ENCODE measurements at places on chromosomes 5 and 9.

- no peak for DNase-seq
Observed at GRCh38 chr5:14428302-14429081, 153.1 kb upstream of the OTULINL start.

- no peak for DNase-seq
Observed at GRCh38 chr5:82785882-82786509, 291.2 kb downstream of the TMEM167A start.

- DNase-seq: no peak
Observed at GRCh38 chr9:36517131-36517530, 55.6 kb upstream of the MELK start.

- no peak for DNase-seq
Observed at GRCh38 chr5:174303437-174304045, 258.0 kb downstream of the NSG2 start.

- DNase-seq: no peak
Observed at GRCh38 chr5:10704949-10705621, 55.9 kb downstream of the DAP start.

GRCh38 chr9:82491604-82492003, 503.0 kb downstream of the SPATA31D1 start:
- no peak for DNase-seq

DNA sequence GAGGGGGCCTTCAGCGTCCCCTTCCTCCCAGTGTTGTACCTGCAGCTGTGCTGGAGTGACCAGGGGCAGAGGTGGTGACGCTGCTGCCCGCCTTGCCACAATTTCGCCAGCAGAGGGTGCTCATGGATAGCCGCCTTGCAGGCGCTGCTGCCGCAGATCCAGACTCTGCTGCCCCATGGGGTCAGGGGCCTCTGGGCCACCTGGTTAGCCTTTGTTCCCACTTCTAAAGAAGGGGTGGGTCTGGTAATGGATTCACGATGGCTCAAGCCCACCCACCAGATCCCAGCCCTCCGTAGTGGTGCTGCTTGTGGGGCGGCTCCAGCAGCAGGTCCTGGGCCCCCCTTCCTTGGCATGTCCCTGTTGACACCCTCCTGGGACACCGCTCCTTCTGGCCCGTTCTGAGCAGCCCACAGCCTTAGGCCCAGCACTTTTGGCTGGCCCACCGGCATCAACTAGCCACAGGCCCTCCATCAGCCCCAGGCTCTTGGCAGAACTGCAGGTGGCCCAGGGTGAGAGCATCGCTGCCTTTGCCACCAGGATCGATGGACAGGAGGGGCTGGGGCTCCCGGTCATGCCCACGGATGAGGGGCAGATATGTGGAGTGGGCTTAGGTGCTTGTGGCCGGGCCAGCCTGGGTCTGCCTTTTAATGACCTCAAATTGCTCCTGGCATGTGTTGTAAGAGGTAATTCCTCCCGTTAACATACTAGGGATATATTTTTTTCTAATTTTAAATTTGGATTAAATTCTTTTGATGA, 57.2 kb downstream of the COL5A1 start:
- DNase-seq: no peak

- DNase-seq: no peak
Observed at GRCh38 chr9:81002242-81002641, 687.1 kb downstream of the TLE1 start.

DNA sequence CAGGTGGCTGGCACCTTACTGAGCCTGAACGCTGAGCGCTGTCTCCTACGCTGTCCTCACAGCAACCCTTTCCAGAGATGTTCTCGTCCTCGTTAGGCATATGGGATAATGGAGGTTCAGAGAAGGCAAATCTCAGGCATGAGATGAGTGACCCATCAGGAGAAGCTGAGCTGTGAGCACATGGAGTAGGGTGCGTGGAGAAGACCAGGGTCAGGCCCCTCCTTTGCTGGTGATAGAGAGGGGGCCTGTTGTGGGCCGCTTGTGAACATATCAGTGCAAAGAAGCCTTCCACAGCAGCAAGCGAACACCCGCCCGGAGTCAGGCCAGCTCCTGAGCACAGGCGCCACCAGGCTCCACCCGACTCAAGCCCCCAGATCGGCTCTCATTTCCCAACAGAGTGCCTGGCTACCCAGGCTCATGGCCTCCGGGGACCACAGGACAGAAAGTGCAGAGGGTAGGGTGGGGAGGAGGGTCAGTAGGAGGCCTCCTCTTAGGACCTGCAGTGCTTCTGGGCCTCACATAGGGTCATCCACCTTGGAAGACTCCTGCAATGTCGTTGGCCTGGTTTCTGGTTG, 15.0 kb upstream of the TIFAB start:
- no peak for DNase-seq

DNA sequence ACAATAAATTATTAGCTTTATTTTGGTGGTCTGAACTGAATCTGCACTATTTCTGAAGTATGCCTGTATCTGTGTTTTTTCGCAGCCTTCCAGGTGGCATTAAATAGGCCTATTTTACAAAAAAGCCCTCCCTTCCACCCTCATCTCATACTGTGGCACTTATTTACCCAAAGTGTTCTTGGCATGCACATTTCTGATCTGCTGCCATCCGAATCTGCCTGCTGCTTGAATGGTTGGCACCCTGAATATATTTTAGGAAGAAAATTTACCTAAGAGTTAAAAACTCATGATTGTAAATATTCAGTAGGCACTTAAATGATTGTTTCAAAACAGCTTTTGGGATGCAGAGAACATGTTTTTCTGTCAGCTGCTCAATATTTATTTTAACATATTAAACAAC, 150.1 kb downstream of the SLC28A3 start:
- DNase-seq: no peak

- DNase-seq: no peak
Observed at GRCh38 chr9:101849102-101849707, 110.8 kb upstream of the GRIN3A start.

DNA sequence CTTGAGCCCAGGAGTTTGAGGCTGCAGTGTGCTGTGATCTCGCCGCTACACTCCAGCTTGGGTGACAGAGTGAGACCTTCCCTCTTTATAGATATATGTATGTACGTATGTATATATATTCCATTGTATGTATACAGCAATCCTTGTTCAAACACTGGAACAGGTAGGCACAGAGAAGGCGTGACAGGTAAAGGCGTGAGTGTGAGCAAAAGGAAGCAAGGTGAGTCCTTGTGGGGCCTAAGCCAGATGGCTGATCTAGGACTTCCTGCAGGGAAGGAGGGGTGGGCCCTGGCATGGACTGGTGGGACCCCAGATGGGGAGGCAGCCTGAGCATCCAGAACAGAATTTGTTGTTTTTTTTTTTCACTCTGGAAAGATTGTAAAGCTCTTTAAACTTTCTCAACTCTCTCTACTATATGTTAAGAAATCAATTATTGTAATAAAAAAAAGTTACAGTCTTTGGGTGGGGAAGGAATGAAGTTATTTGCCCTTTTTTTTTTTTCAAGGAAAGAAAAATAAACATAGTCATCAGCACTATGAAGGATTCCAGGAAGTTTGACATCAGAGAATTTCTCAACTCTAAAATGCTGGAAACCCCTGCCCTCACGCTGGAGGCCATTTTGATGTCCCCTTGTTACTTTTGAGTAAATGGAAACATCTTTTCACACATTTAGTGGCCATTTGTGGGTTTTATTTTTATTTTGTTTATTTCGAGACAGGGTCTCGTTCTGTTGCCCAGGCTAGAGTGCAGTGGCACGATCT, 38.9 kb upstream of the STXBP1 start:
- no peak for DNase-seq

GRCh38 chr5:62969409-62970120, 390.9 kb downstream of the LRRC70 start:
- no peak for DNase-seq

DNA sequence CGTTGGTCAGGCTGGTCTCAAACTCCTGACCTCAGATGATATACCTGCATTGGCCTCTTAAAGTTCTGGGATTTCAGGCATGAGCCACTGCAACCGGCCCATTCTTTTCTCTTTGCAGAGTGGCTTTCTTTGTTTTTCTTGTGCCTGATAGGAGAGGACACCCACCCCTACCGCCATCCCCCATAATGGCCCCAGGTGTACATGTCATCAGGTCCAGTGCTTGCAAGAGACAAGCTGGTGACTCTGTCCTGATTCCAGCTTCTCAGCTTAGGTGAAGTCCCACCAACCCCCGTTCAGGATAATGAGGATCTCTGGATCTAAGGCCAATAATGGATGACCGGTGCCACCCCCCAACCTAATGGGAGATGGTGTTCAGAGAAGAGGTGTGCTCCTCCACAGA, 2.3 kb upstream of the AIF1L start:
- DNase-seq: no peak

DNA sequence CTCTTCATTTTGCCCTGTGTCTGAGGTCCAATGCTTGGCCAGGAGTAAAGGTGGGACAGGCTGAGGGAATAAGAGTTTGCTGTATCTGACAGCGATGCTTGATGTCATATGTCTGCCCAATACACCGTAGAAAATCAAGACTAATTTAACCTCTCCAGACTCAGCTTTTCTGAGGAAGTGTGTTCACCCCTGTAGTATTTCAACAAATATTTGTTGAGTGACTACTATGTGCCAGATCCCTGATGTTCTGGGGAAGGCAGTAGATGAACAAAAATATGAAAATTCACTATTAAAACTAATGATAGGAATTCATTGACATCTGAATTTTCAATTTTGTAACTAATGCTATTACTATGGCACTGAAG, 489.7 kb downstream of the EBF1 start:
- DNase-seq: no peak

DNA sequence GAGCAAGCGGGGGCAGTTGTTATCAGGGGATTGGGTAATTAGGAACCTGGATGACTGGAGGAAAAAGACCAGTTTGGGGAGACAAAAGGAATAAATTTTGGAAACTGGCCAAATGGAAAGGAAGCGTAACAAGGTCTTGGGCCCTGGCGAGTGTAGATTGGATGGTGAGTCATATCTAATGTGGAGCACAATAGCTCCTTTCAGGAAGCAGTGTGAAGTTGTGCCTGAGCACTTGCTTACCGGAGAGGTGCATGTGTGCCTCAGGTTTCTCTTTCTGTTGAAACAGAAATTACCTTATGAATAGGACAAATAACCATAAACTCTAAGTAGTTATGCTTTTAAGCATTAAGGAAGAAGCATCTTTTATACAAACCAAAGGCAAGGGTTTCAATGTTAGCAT, 176.4 kb downstream of the KIF4B start:
- DNase-seq: no peak

DNA sequence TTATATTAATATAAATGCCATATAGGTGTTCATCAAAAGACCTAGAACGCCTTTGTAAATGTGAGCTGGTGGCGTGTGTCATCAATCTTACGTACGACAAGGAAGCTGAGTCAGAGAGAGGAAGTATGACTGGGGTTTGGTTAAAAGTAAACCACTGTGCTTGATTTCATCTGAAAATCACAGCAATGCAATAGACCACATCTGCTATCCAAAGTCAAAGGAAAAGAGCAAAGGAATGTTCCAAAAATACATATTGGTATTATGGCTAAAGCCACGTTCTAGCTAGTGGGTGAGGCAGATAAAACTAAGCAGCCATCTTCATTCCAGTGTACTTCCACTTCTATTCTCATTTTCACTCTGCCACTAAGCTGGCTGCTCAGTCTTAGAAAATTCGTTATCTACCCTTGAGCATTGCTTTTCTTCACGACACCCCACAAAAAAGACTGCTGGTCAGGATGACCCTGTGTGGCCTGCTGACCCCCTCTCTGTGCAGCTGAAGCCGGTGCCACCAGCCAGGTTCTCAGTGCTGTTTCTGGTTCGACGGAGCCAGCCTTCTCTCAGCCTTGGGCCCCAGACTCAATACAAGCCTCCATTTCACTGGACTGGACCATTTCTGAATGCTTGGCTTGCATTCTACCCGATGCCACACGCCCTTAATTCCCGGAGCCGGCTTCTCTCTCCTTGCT, 23.8 kb downstream of the SHC3 start:
- no peak for DNase-seq

DNA sequence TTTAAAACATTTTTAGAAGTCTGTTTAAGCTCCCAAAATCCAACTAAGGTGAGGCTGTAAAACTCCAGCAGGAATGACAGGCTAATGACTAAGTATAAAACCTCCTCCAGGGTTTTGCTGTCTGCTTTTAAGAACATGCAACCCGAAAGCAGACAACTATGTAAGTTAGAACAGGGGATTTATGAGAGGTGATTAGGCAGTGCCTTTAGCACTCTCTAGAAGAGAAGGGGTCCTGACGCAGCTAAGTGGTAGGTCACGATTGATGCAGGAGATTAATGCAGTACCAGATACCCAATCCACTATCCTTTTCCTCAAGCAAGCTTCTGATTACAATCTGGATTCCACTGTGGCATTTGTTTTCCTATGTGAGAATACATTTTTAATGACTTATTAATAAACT, 25.9 kb downstream of the HOMER1 start:
- DNase-seq: no peak

DNA sequence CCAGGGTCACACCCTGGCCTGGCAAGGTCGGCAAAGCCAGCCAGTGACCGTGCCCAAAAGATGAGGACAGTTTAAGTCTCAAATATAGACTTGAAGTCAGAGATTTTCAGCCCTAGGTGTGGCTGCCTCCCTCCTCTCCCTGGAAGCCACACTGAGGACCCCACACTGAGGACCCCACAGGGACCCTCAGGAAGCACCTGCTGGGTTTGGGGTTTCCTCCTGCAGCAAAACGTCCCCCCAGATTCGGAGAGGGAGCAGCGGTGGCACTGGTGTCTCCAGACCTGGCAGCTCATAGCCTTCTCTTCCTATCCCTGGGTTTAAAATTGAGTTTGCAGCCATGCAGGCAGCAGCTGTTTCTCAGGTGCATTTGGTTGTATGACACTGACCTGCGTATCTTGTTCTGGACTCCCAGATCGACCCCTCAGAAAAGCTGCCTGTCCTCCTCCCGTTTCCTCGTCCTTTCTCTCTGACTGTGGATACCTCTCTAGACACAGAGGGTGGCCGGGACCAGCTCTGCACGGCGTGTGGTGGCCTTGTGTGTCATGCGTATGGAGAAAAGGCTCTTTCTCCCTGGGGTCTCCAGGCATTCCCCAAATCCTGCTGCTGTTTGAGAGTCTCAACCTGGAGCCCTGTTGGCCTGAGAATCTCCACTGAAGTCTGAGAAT, 36.6 kb downstream of the MRPL36 start:
- no peak for DNase-seq

GRCh38 chr5:124453221-124454051, 293.0 kb downstream of the ZNF608 start:
- no peak for DNase-seq

DNA sequence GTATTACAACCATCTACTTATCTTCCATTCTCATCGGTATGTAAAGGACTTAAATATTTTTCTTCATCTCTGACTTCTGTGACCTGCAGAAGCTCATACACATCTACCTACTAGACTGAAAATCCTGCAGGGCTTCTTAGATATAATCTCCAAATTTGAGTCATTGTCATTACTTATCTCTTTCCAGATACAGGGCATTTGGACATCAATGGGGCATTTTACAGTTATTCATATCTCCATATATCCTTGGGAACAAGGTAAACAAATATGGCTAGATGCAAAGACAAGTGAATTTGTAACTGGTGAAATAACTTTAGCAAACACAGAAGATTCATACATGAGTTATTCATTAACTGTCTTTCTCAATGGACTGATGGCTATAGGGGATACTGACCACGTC, 37.7 kb upstream of the IL7R start:
- DNase-seq: no peak

- DNase-seq: no peak
Observed at GRCh38 chr9:21560281-21560745, 78.2 kb upstream of the IFNE start.
